Fibroblast of skin of left quadriceps (primary cell): ENCODE measurements at places on chromosomes 1 and 21.

DNA sequence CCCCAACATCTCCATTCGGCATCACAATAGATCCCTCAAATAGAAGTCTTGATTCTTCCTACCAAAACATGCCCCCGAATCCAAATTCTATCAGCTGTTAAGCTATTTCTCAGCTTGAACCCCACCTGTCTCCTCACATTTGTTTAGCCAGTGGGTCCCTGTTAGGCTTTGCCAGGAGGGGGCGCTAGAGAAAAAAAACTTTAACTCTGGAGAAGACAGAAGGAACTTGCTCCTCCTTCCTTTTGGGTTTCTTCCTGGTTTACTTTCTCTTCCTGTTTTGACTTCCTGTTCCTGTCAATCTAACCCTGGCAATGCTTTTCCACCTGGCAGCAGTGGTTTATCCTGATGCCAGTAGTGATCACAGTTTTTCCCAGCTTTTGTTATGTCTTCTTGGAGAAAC lies 95.6 kb upstream of the KCNK1 start:
- peak; percentile 13 for DNase-seq

- no peak for DNase-seq
These were observed 2.6 kb downstream of the TEDDM1 start for GRCh38 chr1:182397653-182398393.

DNA sequence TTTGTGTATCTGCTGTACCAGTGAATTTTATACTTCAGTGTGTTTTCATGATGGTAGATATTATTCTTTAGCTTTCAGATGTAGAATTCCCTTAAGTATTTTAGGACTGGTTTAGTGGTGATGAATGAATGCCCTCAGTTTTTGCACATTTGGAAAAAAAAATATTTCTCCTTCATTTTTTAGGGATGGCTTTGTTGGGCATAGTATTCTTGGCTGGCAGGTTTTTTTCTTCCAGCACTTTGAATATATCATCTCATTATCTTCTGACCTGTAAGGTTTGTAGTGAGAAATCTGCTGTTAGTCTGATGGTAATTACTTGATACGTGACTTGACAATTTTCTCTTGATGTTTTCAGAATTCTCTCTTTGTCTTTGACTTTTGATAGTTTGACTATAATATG lies 66.8 kb downstream of the XPR1 start:
- DNase-seq: no peak

- DNase-seq: no peak
These were observed 15.9 kb downstream of the ZMYND12 start for GRCh38 chr1:42439940-42440339.

- no peak for DNase-seq
These were observed 88.0 kb downstream of the NR5A2 start for GRCh38 chr1:200115532-200115931.

GRCh38 chr1:31507676-31508530 lies 68.4 kb upstream of the TINAGL1 start:
- DNase-seq: no peak
